8988T (cell line): ENCODE measurements at places on chromosomes 7 and 10.
A peak's percentile ranks its signal among the peaks of the same experiment; 100 is the strongest.

DNA sequence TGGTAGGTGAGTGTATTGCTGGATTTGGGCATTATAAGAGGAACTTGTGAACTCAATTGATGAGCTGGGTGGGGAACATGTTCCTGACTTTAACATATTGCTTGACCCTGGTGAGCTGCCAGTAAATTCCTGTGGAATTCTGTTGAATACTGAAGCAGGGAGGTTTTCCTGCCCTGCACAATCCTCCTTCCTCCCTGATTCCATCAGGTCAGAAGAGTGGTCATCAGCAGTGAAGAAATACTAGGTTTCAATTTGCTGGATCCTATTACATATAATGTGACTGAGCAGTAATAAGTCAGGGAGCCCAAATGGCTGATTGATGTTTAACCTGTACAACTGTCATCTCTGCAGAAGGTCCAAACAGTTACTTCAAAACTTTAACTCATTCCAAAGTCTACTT lies 581.2 kb downstream of the SUGCT start:
- no peak for DNase-seq

DNA sequence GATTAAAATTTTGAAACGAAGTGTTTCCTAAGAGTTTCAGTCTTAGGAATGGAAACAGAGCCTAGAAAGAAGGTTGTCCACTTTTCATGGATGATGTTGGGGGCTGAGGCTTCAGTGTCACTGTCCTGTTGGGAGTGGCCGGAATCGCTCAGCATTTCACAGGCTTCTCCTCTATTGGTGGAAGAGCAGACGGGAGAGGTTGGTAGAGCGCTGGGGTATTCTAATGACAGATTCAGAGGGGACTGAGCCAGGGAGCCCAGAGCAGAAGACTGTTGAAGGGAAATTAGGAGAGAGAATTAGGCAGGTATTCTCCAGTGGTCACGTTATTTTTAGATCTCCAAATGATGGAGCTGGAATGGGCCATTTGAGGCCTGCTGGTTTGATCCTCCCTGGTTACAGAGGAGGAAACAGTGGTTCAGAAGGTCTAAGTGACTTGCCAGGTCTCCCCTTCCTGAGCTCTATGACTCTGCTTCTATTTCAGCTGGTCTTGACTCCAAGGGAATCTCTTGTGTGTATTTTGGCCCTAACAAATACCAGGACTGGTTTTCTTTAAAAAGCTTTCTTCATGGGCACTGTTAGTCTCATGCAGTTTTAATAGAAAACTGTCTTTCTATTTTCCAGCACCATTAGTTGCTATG lies 35.7 kb upstream of the EEPD1 start:
- DNase-seq, result no peak

- no peak for DNase-seq
These were observed 243.8 kb downstream of the DYNC1I1 start for GRCh38 chr7:96016056-96016586.

- peak; percentile 96 for DNase-seq
These were observed 166.3 kb downstream of the NEURL1 start for GRCh38 chr10:103659674-103660363.
